ENCODE measurements at places on chromosomes 3 and 15.

DNA sequence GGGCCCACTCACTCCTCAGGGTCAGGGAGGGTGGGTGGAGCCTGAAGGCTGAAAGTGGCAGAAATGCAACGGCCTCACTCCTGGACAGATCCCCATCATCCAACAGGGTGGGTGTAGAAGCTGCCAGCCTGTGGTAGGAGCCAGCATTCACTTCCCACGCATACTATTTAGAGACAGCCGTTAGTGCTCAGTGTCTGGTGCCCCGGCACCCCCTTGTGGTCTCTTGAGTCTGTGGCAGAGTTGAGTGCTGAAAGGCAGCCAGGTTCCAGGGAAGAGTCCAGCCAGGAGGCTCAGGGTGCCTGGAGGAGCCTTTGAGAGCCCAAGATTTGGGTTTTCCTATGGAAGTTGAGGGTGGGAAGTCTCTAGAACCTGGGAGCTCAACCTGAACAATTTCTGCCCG is 2.1 kb upstream of the GNAT1 start:
- peak; percentile 77 for DNase-seq

DNA sequence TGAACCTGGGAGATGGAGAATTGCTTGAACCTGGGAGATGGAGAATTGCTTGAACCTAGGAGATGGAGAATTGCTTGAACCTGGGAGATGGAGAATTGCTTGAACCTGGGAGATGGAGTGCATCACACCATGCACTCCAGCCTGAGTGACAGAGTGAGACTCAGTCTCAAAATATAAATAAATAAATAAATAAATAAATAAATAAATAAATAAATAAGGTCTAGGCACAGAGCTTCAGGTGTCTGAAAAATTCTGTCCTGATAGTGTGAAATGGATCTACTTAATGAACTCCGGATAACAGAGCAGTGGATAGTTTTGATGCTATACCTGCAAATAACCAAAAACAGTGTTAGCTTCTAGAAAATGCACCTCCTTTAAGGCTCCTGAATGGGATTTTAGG is 24.3 kb upstream of the NUDT16 start:
- DNase-seq = no peak

GRCh38 chr3:106048946-106049481 is 180.2 kb upstream of the CBLB start:
- DNase-seq = no peak

DNA sequence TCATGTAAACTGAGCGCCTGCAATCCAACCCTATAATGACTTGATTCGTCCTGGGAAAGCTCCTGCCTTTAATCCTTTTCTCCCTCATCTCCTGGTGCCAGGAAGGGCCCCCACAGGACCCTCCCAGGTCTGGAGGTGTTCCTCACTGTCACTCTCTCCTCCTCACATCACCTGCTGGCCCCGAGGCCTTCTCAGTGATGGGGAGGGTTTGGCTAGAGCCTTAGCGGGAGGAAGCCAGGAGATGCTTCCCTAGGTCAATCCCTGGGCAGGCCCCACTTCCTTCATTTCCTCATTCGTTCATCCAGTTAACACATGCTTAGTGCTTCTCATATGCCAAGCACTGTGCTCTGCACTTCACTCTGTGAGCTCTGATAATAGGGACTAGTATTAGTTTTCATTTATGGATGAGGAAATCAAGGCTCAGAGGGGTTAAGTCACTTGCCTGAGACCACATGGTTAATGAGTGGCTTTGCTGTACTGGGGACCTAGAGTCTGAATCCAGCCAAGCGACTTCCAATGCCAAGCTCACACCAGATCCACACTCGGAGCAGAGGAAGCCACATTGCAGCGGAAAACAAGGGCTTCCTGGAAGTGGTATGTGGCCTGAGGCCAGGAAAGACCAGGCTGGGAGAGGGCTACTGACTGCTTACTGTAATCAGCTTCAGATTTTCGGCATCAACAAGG is 50.3 kb upstream of the CHRNB4 start:
- DNase-seq = no peak

DNA sequence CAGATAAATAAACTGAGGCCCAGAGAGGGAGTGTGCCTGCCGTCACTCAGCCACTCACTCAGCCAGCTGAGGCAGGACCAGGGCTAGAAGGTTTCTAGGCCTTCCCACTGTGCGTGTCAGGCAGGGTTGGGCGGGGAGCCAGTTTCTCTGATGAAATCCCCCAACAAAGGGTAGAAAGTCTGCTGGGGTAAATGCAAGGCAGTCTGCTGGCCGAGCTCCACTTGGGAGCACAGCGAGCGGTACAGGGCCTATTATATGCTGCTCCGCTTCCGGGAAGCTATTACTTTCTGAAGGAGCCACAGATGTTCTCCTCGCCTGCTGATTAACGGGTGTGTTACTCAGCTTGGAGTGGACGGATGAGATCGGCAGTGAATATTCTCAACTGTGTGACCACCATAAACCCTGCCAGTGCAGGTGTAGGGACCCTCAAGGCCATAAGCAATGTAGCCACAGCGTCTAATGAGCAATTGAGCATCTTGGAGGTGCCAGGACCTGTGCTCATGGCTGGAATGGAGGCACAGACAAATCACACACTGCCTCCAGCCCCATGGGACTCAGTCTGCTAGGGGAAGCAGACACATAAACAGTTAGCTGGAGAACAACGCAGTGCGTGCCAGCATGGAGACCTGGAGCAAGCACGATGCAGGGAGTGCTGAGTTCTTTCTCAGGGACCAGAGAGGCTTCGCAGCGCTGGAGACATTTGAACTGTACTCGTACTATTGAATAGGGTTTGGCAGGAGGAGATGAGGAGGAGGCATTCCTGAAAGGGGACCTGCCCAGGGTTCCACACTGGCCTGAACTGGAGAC is 42.1 kb downstream of the CORO2B start:
- DNase-seq = peak; percentile 95

GRCh38 chr3:142298626-142299025 is 73.2 kb upstream of the GK5 start:
- DNase-seq = no peak

GRCh38 chr15:74403588-74403919 is 30.2 kb downstream of the SEMA7A start:
- no peak for DNase-seq
